Activated T-cell treated with anti-CD3 and anti-CD28 coated beads, Interleukin-2, amount 50 U/mL, for 72 hours (primary cell): ENCODE measurements at places on chromosomes 2 and 18. TPM values are rescaled to one million over a fixed set of nuclear protein-coding genes. Genes with fewer than 3 reads are reported as not detected.

GRCh38 chr2:66030553-66030952 is 404.4 kb upstream of the MEIS1 start:
- H3K4me3 ChIP-seq = no peak overlapping the region
- no peaks in the 10 kb centered on the region for H3K36me3 ChIP-seq
- H3K4me1 ChIP-seq = no peaks in the 10 kb centered on the region

DNA sequence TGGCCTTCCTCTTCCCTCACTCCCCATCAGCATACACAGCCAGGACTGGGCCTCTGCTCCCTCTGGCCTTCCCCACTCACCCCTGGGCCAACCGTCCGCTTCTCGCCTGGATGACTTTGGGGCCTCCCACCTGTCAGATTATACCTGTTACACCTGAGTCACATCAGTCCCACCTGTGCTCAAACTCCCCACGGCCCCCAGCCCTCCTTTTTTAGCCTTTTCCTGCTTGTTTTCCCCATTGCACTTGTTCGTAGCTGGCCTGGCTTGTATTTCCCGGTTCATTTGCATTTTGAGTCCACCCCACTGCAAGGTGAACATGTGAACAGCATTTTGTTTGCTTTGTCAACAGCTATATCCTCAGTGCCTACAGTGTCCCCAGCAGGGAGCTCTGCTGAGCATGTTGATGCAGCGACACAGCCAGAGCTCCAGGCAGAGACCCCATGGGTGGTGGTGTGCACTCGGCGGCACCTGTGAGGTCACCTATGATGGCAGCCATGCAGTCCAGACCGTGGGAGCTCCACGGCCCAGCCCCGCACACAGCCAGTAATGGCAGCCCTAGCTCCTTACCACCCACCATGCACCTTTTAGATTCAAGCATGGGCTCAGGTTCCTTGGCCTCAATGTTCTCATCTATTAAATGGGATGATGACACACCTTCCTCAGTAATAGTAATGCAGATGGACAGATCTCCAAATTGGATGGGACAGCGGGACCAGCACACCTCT is 276.4 kb upstream of the HS6ST1 start:
- no peak overlapping the region for H3K27ac ChIP-seq
- H3K4me3 ChIP-seq = no peak overlapping the region
- H3K27me3 ChIP-seq = no peaks in the 10 kb centered on the region
- DNase-seq = no peak

DNA sequence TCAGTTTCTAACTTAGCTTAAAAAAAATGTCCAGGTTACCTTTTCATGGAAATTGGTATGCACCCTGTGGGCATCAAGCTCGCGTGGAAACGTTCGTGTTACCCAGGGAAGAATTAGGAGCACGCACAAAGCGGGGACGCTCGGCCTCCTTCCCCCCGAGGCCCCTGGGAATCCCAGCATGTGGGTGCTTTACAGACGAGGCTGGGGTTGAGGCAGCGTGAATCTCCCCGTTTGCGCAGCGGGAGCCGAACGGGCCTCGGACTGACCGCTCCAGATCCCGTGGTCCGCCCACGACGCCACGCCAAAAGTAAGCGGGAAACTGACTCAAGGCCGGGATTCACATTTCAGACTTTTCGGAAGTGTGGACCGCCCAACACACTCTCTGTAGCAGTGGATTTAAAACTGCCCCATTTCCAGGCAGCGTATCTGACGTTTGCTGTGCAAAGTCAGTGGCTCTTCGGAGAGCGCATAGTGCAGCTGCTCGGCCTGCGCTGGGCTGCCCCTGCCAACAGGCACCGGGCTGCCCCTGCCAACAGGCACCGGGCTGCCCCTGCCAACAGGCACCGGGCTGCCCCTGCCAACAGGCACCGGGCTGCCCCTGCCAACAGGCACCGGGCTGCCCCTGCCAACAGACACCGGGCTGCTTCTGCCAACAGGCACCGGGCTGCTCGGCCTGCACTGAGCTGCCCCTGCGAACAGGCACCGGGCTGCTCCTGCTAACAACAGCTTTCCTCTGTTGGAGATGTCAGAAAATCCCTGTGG is 49.7 kb downstream of the SH3YL1 start:
- H3K4me1 ChIP-seq = no peaks in the 10 kb centered on the region
- no peaks in the 10 kb centered on the region for H3K27me3 ChIP-seq
- no peak for DNase-seq
- H3K27ac ChIP-seq = no peak overlapping the region
- H3K36me3 ChIP-seq = no peaks in the 10 kb centered on the region

- H3K27me3 ChIP-seq = no peaks in the 10 kb centered on the region
- peaks cover 25% of the 10 kb centered on the region for H3K4me1 ChIP-seq
- H3K27ac ChIP-seq = no peak overlapping the region
- DNase-seq = no peak
These were observed 100.4 kb upstream of the LCLAT1 start for GRCh38 chr2:30346471-30347169.

DNA sequence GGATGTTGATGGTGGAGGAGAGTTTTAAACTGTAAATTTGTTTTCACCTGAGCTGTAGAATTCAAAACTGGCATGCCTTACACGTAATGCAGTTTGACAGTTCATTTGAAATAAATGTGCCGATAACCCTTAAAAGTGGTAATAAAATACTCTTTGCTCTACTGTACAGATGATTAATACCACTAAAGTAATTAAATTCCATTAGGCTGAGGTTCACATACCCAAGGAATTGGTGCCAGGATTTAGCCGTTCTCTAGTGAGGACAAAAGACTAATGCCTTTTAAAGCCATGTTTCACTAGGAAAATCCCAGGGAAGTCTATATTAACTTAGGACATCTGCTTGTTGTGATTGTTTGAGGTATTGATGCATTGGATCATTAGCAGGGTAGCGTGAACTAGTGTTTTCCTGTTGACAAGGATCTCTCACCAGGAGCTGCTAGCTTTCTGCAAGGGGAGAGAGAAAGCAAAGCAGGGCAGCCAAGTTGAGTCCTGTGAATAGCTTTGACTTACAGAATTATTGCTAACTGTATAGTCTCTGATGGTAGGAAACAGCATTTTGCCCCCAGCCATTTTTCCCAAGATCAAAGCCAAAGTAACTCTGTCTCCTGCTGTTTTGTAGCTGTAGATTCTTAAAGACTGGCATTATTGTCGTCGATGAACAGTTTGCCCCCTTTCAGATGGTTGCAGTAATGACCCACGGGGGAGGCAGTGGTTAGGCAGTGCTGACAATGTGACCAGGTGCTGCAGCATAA is 280.9 kb upstream of the FANCL start:
- H3K36me3 ChIP-seq = no peaks in the 10 kb centered on the region
- DNase-seq = no peak
- H3K4me3 ChIP-seq = no peak overlapping the region
- H3K4me1 ChIP-seq = no peaks in the 10 kb centered on the region
- no peaks in the 10 kb centered on the region for H3K27me3 ChIP-seq

DNA sequence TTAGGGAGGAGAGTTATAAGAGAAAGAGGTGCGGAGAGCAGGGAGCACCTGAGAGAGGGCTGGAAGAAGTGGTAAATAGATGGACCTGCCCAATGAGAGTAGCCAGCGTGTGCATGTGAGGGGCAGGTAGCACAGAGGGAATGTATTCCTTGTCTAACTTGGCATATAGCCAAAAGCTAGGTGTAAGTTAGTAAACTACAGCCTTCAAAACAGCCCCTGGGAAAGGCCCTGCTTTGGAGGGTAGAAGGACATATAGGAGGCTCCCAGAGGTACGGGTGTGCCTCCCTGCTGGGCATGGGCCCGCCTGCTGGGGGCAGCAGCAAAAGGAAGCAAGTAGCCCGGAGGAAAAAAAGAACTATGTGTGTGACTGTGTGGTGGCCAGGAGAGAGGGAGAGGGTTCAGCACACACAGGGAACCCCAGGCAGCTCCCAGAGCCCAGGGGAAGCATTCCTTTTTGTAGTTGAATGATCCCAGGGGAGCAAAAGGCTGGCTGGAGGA is 48.0 kb downstream of the TCF7L1 start:
- H3K27me3 ChIP-seq = peaks cover 4% of the 10 kb centered on the region
- no peak for DNase-seq
- no peak overlapping the region for H3K27ac ChIP-seq
- no peak overlapping the region for H3K4me3 ChIP-seq
- no peaks in the 10 kb centered on the region for H3K4me1 ChIP-seq

DNA sequence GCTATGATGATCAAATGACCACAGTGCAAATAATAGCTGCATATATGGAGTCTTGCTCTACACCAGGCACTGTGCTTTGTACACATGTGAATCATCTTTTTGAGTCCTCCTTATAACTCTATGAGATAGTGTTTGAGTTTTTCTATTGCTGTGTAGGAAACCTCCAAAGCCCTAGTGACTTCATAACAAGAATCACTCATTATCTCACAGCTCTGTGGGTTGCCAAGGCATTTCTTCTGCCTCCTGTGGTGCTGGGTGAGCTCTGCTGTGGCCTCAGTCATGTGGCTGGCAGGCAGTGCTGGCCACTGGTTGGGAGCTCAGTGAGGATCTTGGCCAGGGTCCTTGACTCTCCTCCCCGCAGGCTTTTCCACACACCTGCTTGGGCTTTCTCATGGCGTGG is 153.4 kb downstream of the CAPN13 start:
- H3K27me3 ChIP-seq = no peaks in the 10 kb centered on the region
- no peak overlapping the region for H3K27ac ChIP-seq
- H3K36me3 ChIP-seq = no peaks in the 10 kb centered on the region
- H3K4me3 ChIP-seq = no peak overlapping the region
- peak; percentile 35 for DNase-seq

- no peak for DNase-seq
- H3K36me3 ChIP-seq = no peaks in the 10 kb centered on the region
- H3K27me3 ChIP-seq = peaks cover under 1% of the 10 kb centered on the region
These were observed 253.5 kb upstream of the ATP5MC3 start for GRCh38 chr2:175435012-175435411.

- H3K27me3 ChIP-seq = peaks cover 72% of the 10 kb centered on the region
- peaks cover 15% of the 10 kb centered on the region for H3K4me1 ChIP-seq
- H3K27ac ChIP-seq = no peak overlapping the region
- H3K4me3 ChIP-seq = peak overlapping the region; percentile 78
- no peaks in the 10 kb centered on the region for H3K36me3 ChIP-seq
These were observed 582.8 kb downstream of the ZEB2 start for GRCh38 chr2:143936848-143937722.

GRCh38 chr2:62040926-62041325 is 135.5 kb downstream of the COMMD1 start:
- H3K27me3 ChIP-seq = no peaks in the 10 kb centered on the region
- peaks cover 34% of the 10 kb centered on the region for H3K4me1 ChIP-seq
- no peak for DNase-seq
- H3K36me3 ChIP-seq = peaks cover 7% of the 10 kb centered on the region
- H3K27ac ChIP-seq = peak overlapping the region; percentile 7

DNA sequence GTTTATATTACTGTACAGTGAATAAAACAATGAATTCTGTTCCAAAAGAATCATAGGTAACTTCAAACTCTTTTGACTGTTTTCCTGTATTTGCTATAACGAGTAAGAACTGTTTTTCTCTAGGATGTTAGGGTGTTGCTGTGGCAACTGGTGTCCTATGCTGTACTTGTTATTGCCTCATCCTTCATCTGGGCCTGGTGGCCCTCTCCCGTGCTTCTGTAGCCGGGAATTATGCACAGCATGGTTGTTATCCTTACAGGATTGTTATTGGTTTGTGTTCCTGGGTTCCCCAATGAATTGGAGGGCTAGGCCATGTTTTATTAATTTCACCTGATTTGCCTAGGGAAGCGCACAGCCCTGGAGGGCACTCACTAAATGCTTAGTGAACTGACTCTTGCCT is 279.2 kb downstream of the PTPRM start:
- H3K27ac ChIP-seq = no peak overlapping the region
- no peaks in the 10 kb centered on the region for H3K4me1 ChIP-seq
- DNase-seq = no peak
- no peak overlapping the region for H3K4me3 ChIP-seq

DNA sequence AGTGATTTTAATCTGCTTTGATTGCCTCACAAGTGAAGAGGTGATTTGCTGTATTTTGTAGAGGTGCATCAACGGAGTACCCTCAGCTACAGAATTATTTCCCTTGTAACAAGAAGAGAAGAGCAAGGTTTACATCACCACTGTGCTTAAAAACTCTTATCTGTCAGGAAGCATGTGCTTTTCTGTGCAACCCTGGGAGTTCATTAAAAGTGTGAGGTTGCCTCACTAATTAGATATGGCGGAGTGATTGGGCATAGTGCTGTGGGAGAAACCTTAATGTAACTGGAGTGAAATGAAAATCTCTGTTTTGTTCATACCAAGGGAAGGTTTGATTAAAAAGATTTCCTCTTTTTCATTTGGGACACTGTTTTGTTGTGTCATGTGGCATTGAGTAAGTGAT is 544.7 kb downstream of the PARD3B start:
- no peak for DNase-seq
- H3K36me3 ChIP-seq = no peaks in the 10 kb centered on the region
- no peak overlapping the region for H3K27ac ChIP-seq
- H3K4me3 ChIP-seq = no peak overlapping the region
- H3K4me1 ChIP-seq = peaks cover 14% of the 10 kb centered on the region

DNA sequence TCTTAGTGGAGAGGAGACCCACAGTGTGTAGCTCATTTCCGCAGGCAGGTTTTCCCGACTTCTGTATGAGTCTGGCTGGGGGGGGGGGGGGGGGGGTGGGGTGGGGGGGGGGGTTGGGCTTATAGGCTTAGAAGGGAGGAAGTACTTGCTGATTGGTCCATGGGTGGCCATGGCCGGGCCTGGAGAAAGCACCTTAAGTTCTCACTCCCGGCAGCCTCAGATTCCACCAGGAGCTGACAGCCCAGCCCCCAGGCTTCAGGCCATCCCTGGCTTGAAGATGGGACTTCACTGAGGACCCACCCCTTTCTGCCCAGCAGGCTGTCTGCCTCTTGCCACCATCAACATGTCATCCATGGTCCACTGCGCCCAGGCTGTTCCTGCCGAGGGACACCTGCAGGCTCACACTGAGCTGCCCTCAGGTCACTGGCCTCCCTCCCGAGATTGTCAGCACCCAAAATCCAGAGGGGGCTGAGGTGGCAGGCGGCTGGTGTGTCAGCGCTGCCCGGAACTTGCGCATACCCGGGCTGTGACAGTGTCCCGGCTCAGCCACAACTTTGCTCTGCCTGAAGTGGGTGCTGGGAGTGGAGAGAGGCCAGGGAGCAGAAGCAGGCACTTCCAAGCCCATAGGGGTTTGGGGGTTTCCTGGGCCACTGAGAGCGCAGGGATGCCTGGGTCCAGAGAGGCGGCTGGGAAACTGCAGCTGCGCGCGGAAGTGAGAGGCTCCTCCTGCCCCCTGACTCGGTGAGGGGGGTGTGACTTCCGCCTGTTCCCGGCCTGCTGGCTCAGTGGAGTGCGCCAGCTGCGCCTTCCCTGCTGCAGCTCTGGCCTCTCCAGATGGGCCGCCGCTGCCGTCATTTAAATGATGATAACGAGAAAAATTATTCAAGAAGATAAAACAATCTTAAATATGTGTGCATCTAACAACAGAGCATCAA is 256.1 kb downstream of the RPRM start:
- DNase-seq = no peak
- H3K27me3 ChIP-seq = no peaks in the 10 kb centered on the region
- no peak overlapping the region for H3K27ac ChIP-seq

The SPR gene
- total RNA-seq = 0.65 TPM

The SERPINB2 gene
- total RNA-seq = not detected

The GNAL gene
- total RNA-seq = 1.6 TPM

The TRIB2 gene
- 2.4 TPM for total RNA-seq

The NYAP2 gene
- total RNA-seq = not detected
